ENCODE measurements at places on chromosomes 3 and 15.

DNA sequence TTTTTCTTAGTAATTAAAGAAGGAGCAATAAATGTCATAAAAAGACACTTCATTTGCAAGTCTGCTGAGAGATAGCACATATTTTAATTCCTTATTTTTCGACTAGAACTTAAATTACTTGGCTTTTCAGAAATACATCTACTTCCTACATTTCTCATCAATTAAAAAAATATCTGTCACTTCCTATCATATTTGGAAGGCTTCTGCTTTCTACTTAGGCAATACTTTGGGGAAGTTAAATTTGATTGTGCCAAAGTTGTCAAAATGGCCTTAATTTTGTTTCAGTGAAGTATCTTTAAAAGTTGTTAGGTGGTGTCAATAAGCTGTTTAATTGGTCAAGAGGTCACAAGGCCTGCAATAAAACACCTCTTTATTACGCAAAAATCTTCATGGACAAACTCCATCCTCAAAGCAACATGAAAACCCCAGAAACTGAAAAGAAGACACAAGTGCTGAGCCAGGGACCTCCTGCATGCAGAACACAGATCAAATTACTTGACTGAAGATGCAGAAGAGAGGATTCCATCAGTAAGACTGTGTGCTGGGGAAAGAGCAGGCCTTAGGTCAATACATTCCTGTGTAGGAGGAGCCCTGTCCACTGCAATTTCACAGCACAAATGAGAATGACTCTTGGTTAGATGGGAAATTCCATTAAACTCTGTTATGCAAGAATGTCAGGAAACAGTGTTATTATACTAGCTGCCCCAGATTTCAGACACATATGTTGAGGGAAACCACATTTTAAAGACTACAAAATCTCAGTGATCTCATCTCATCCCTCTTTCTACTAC is 48.0 kb upstream of the FSTL1 start:
- DNase-seq: no peak

- DNase-seq: no peak
Observed at GRCh38 chr3:170259907-170260306, 37.7 kb downstream of the PRKCI start.

- DNase-seq: no peak
Observed at GRCh38 chr3:114362815-114363214, 69.0 kb downstream of the TIGIT start.

GRCh38 chr3:159929171-159930141 is 59.2 kb upstream of the IL12A start:
- no peak for DNase-seq

- DNase-seq: no peak
Observed at GRCh38 chr3:196620161-196620604, 19.3 kb upstream of the NRROS start.

DNA sequence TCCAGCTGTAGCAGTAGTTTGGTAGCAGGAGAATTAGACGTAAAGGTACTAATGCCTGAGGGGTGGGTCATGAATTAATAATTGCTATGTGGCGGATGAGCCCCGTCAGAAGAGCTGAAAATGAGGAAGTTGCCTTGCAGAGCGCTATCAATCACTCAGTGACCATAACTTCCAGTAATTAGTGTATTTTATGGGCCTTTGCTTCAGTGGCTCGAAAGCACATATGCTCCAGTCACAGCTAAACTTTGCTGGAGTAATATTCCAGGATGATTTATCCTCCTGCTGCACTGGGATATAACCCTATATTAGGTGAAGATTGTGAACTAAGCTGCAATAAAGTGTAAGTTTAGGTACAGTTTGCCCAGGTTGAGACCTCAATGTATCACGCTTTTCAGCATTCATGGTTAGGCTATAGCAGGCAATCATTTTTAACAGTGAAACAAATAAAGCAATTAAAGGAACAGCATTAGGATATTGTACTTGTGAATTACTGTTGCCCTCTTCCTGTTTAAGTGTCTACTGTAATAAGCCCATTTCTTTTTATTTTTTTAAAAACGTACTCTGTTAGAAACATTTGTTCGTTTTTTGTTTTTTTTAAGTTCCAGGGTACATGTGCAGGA is 104.6 kb upstream of the SKOR1 start:
- no peak for DNase-seq

DNA sequence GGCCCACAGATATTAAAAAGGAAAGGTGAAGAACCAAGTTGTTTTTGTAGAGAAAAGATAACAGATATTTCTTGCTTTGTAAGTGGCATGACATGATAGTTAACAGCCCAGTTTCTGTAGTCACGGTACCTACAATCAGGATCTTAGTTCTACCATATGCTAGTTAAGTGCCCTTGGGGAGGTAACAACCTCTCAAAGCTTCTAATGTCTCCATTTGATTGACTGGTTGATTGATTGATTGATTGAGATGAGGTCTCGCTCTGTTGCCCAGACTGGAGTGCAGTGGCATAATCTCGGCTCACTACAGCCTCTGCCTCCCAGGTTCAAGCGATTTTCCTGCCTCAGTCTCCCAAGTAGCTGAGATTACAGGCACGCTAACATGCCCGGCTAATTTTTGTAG is 28.5 kb downstream of the SENP5 start:
- no peak for DNase-seq

- DNase-seq: no peak
Observed at GRCh38 chr3:18282507-18282906, 142.6 kb downstream of the SATB1 start.

GRCh38 chr3:143184099-143184498 is 64.5 kb downstream of the CHST2 start:
- no peak for DNase-seq

Measured in CD4-positive, alpha-beta memory T cell (primary cell).